ENCODE measurements at places on chromosomes 7 and 10.

GRCh38 chr7:98681511-98681910, 64.4 kb downstream of the NPTX2 start:
- DNase-seq = no peak

DNA sequence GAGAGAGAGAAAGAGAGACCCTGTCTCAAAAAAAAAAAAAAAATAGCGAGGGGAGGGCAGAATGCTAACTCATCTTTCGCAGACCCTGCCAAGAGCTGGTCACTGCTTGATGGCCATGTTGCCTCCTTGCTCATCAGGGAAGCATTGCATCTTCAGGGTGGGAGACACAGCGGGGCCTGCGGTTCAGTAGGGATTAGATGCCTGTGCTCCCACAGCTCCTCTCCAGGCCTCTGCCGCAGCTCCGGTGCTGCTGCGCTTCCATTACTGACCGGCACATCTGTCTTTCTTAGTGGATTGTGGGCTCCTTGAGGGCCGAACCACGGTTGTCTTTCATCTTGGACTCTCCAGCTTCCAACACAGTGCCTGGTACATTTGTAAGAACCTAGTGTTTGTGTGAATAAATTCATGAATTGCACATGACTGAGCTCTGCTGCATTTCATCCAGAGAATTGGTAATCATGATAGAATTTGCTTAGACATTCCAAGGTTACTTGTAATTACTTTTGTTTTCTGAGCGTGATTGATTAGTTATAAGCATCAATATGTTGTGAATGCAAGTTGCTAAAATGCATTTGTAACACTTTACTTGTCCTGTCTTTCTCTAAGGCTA, 16.8 kb downstream of the HK1 start:
- no peak for DNase-seq

DNA sequence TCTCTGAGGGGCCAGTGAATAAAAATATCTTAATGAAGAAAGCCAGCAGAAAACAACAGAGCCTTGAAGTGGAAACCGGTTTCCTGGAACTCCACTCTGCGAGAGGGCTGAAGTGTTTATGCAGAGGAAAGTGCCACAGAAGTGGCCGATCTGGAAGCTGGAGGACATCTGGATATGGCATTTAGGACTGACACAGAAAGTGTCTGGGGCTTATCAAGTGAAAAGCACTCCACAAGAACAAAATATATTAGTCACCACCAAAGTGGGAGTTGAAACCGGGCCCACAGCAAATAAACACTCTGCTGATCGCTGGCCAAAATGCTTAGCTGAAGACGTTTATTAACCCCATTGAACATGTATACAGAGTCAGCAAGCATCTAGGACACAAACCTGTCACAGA, 7.8 kb downstream of the NOD1 start:
- no peak for DNase-seq

DNA sequence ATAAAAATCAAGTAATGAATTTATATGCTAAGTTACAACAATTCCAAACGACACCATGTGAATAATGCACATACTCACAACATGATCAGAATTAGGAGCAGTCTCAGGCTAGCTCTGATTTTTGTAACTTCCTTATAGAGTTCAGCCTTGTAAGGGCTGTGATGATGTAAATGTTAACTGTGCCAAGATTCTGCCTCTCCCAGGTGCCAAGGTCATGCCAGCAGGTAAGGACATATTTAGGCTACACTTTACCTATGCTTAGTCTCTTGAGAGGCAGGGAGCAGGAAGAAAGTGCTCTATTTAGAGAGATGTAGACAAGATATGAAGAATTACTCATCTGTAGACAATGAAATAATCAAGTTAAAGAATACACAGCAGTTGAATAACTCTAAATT, 53.6 kb upstream of the AGR3 start:
- no peak for DNase-seq

GRCh38 chr7:33762911-33763306, 142.4 kb upstream of the BMPER start:
- DNase-seq = no peak

All from activated effector memory CD4-positive, alpha-beta T cell treated with Interleukin-2 at 50 U/mL for 16 hours (primary cell).